Right ventricle myocardium inferior (tissue), 1 donor: ENCODE measurements at places on chromosomes 6 and 20. TPM values are rescaled to one million over a fixed set of nuclear protein-coding genes. Genes with fewer than 3 reads are reported as not detected.

Gene RSPO4
- total RNA-seq = not detected

Gene CCDC170
- 0.38 TPM for total RNA-seq

Gene CHRNA4
- 2.3 TPM for total RNA-seq

Gene OR2H1
- total RNA-seq = not detected

Gene TGIF2
- 4.5 TPM for total RNA-seq

DNA sequence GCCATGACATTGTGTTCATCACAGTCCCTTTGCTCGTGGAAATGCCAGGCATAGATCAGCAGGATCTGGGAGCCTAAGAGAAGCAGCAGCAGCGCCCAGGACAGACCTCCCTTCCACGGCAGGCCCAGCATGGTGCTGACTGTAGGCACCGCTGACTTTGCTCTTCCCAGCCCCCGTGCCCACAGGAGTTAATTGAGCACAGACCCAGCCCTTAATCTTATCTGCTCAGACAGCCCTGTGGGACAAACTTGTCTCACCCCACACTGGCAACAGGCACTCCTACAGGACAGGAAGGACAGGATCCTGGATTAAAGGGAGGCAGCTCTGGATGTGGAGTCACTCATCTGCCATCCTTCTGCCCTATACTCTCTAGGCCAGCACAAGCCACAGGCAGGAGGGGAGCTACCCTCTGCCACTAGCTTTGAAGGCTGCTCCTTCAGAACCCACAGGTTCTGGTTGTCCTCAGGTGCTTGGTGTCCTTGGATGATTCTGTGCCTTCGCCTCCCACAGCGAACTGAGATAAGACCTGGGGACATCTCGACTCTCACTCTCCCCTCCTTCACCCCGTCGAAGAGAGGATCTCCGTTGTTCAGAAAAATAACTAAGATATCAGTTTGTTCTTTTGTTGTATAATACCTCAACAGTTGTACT, at the start of gene CST9L:
CST9L (minus strand) TSS at position 165 of the 651 bp plus-strand sequence; CDS start at position 131, 34 bp downstream.
- DNase-seq = no peak

DNA sequence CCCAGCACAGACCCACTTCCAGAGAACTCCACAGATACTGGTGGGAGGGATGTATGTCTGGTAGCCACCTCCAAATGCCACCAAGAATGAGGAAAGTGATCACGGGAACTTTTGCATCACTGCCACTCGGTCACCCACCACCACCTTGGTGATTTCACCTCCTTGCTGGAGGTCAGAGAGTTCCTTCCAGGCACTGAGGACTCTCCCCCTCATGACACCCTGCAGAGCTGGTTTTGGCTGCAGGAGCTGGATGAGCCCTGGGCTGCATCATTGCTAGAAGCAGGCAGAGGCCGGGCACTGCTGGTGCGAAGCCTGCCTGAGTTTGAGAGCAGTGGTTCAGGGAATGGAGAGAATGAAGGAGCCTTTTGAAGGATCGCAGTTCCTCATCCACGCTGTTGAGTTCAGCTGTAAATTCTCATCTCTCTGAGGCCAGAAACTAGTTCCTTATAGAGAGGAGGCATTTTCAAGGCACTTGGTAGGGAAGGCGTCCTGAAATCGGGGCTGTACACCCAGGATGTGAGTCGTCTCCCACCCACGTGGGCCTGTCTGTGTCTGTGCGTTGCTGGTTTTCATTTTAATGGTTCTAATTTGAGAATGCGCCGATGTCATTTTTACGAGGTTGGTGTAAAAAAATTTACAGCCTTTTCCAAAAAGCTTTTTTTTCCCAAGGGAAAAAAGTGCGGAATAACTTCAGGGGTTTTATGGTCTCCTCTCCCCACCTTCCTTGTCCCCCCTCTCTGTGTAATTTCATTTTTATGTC, 25.0 kb downstream of the FOXP4 start:
- no peak for DNase-seq

GRCh38 chr6:110353457-110354001, 4.6 kb downstream of the METTL24 start:
- no peak for DNase-seq

GRCh38 chr6:71029555-71029954, 72.7 kb upstream of the B3GAT2 start:
- DNase-seq = no peak

GRCh38 chr6:113762641-113763040, 94.5 kb upstream of the MARCKS start:
- no peak for DNase-seq

DNA sequence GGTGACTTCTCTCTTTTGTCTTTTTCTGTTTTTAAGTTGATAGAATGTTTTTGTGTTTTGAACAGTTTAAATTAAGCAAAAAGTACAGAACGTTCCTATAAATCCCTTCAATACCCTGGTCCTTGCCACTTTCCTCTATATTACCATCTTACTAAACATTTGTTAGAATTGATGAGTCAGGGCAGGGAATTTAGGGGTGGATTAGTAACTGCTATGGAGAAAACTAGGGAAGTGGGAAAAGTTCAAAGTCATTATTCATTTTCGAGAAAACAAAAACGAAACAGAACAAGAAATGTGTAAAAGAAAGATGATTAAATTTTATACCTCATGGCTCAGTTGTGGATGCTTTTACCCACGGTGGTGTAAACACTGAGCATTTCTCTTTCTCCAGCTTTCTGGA, 240.4 kb upstream of the SULF2 start:
- no peak for DNase-seq

DNA sequence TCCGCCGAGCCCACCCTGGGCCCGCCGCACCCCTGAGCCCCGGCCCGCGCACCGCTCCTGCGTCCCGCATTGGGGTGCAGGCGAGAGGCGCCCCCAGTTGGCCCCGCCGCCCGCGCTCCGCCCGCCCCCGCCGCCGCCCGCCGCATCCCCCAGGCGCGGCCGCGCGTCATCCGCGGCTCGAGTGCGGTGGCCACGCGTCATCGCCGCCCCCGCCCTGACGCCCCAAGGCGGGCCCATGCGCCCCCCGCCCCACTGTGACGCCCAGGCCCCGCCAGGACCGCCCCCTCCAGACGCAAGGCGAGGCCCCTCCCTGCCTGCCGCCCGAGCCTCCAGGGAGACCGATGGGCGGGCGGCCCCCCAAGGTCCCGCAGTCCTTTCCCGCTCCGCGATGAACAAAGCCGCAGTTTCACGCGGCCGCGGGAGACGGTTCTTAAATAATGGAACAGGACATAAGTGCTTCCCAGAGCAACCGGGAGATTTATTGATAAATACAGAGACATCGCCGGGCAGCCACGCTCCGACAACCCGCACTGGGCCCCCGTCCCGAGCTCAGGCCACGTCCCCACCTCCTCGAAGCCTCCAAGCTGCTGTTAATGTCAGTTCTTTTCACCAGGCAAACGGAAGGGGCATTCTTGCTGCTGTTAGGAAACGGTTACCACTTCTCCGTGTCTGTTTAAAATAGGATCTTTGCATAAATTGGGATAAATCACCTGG, at the start of gene ANKRD60:
ANKRD60 (minus strand) TSS at position 170 of the 714 bp plus-strand sequence; CDS start at position 170, 0 bp downstream.
- DNase-seq = no peak

GRCh38 chr6:141437011-141437410, 695.7 kb upstream of the GJE1 start:
- DNase-seq = no peak

GRCh38 chr6:104537180-104537579, 322.5 kb downstream of the HACE1 start:
- DNase-seq = no peak

DNA sequence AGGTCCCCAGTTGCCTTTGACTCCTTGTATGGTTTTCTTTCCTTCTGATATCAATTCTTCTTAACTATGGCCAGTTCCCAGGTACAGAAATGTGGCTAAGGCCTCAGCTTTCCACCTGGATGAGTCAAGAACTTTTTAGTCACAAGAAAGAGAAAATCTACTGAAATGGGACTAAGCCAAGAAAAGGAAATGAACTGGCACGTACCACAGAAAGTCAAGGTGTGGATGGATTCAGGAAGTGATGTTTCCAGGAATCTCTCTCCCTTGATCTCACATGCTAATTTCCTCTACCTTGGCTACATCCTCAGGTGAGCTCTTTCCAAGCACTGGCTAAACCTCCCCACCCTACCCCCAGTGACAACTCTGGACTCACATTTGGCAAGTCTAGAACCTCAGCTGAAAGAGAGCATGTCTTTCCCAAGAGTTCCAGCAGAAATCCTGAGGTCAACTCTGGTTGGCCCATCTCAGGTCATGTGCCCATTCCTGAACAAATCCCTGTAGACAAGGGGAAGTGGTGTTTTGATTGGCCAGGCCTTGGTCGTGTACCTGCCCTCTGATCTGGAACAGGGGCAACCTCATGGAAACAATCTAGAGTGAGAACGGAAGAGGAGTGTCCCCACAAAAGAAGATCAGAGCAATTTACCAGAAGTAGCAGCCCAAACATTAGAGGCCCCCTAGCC, 205.3 kb downstream of the NFATC2 start:
- DNase-seq = no peak

DNA sequence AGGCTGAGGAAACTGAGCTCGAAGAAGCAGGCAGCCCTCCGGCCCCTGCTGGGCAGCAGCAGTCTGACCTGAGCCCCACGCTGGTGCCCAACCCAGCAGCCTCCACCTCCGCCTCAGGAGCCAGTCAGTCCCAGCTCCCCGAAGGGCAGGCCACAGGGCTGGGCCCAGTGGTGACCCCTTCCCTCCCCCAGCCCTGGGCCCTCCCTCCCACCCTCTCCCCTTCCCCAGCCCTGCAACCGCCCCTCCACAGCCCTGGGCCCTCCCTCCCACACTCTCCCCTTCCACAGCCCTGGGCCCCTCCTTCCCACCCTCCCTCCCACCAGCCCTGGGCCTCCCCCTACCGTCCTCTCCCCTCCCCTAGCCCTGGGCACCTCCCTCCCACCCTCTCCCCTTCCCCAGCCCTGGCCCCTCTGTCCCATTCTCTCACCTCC, 115.0 kb downstream of the TAF4 start:
- DNase-seq = no peak

GRCh38 chr6:108171918-108172516, 6.2 kb downstream of the NR2E1 start:
- DNase-seq = no peak

DNA sequence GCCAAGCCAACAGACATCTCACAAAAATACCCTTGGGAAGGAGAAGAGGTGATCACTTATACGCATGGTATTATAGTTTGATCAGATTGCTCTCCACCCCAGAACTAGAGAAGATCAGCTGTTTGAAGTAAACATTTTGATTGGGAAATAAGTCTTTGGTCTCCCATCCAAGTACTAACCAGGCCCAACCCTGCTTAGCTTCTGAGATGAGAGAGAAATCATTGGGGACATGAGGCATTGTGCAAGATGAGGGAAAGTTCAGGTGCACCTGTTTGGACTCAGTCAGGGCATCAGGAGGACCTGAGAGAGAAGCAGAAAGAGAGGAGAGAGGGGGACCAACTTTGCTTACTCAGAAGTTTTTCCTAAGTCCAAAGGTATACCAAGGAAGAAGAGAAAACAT, 11.4 kb downstream of the RIPK1 start:
- DNase-seq = no peak

DNA sequence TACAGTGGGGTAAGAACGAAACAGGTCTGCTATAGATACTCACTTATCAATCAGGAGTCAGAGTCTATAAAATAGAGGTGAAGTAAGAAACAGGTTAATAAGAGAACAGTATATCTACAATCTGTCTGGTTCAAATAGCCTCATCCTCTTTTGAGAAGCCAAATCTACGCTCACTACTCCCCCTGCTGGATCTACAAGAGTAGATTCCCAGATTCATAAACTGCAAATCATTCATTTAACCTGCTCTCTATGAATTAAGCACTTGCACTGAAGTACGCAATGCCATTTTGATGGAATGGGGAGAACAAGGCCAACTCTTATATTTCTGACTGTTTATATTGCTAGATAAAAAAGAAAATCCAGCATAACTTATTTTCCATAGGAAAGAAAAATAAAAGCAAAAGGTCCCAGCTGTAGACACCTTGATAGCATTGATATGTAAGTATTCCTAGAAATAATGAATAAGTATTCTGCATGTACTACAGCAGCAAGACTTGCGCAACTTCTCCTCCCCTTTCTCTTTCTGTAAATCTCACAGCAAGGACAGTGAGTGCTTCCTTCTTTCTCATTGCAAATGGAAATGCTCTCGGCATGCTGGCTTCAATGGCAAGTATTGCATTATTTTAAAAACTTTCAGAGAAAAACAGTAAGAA, 92.3 kb downstream of the RFX6 start:
- no peak for DNase-seq

GRCh38 chr6:44133981-44134711, 6.8 kb downstream of the TMEM63B start:
- no peak for DNase-seq

GRCh38 chr6:22892452-22892851, 323.1 kb downstream of the HDGFL1 start:
- DNase-seq = no peak

DNA sequence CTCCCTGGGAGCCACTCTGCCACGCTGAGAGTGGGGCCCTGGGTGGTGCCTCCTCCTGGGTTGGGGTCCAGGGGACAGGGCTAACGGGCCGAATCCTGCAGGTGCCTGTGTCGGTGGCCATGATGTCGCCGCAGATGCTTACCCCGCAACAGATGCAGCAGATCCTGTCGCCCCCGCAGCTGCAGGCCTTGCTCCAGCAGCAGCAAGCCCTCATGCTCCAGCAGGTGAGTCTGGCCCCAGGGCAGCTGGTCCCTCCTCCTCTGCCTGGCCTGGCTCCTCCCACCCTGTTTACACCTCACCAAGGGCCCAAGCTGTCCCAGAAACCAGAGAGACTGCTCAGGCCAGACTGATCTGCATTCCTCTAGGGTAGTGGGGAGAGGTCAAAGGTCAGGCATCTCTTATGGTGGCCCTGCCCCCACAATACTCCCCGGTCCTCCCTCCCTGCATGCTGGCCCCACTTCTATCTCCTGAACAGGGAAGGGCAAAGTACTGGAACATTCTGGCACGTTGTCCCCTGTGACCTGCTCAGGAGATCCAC, 38.6 kb downstream of the FOXP4 start:
- peak; percentile 44 for DNase-seq

DNA sequence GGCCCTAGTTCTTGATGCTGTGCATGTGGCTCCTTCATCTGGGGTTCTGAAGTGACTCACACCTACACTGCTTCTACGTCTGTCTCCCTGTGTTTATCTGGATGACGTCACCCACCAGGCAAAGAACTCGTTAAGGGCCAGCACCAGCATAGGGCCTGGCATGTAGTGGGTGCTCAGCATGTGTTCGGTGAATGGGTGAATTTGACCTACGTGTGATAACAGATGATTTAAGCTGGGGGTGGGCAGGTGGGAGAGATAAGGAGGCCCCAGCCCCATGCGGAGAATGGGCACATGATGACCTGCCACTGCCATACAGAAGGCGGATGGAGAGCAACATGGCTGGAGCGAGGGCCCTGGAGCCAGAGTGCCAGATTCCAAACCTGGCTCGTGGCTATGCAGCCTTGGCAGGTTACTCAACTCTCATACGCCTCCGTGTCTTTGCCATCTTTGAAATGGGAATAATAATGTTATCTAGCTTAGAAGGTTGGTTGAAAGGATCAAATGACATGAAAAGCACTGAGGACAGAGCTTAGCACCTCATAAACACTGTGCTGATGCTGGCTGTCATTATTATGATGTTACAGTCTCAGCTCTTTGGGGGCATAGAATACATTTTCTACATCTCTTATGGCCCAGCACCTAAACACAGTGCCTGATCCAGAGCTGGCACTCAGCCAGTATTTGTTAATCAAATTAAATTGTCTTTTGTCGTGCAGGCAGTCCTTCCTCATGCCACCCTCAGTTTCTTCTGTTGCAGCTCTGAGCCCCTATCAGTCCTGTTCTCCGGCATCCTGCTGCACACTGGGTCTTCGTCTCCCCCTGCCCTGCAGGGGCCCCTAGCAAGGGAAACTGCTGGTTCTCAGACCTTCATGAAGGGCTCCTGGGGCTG, 39.6 kb downstream of the VEGFA start:
- no peak for DNase-seq
